Cardiac septum (tissue), 1 donor: ENCODE measurements at places on chromosomes 16 and 17. TPM values are rescaled to one million over a fixed set of nuclear protein-coding genes. Genes with fewer than 3 reads are reported as not detected.
A peak's percentile ranks its signal among the peaks of the same experiment; 100 is the strongest.

GRCh38 chr16:83863682-83864081 lies 35.2 kb upstream of the MLYCD start:
- DNase-seq, result no peak

DNA sequence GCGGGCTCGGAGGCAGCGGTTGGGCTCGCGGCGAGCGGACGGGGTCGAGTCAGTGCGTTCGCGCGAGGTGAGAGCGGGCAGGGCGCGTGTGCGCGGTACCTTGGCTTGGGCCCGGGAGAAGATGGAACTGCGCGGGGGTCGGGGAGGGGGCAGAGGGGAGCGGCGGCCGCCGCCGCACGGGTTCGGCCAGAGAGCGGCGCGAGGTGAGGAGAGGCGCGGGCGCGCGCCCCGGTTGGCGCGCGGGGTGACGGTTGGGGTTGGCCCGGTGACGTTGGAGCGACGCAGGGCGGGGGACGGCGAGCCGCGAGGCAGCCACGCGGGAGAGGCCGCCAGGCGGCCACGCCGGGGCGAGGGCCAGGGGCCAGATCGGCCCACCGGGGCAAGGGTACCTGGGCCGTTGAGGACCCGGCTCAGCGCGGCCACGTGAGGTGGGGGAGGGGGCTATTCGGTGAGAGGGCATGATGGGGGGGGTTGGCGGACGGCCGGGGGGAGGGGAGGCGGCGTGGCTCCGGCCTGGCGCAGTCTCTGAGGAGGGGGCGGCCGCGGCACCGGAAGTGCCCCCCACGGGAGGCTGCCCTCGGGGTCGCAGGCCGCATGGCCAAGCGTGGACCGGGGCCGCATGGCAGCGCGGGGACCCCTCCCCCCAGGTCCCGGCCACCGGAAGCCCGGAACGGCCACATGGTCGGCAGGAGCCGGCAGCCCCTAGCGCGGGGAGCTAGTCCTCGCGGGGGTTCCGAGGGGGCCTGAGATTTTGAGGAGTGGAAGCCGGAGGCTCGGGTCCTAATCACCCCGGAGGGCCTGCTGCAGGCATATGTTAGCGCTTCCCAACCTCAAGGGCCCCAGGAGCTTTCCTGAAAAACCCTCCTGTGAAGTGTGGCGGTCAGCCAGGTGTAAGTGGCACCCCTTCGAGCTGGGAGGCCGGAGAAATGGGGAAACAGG lies 527 bp downstream of the EIF5A start:
- peak; percentile 80 for DNase-seq

The KRTAP16-1 gene
- total RNA-seq, result not detected

DNA sequence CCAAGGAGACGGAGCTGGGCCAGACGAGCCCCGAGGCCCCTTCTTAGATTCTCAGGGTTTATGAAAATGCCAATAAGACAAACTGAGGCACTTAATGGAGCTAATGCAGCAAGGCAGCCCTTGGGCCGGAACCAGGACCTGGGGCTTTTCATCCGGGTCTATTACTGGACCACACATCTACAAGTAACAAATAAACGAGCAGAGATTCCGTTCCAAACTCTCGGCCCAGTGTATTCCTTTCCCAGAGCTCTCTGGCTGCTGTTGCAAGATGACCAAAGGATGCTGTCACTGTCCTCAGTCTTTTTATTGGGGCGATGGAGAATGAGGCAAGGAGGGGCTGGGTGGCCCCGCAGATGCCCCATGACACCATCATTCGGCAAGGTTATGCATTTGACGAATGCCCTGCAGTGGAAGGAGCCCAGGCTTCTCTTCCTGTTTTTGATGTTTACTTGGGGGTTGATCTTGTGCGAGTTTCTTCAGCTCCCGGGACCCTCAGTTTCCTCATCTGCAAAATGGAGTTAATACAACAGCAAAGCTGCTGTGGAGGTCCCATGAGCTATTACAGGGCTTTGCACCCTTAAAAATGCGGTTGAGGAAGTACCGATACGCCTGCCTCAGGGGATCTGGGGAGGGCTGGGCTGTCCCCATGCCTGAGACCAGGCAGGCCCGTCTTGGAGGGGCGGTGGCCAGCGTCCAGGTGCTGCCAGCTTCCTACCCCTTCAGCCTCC lies 1.1 kb upstream of the NTN1 start:
- no peak for DNase-seq

- no peak for DNase-seq
These were observed 30.4 kb downstream of the KIAA0513 start for GRCh38 chr16:85057948-85058347.

DNA sequence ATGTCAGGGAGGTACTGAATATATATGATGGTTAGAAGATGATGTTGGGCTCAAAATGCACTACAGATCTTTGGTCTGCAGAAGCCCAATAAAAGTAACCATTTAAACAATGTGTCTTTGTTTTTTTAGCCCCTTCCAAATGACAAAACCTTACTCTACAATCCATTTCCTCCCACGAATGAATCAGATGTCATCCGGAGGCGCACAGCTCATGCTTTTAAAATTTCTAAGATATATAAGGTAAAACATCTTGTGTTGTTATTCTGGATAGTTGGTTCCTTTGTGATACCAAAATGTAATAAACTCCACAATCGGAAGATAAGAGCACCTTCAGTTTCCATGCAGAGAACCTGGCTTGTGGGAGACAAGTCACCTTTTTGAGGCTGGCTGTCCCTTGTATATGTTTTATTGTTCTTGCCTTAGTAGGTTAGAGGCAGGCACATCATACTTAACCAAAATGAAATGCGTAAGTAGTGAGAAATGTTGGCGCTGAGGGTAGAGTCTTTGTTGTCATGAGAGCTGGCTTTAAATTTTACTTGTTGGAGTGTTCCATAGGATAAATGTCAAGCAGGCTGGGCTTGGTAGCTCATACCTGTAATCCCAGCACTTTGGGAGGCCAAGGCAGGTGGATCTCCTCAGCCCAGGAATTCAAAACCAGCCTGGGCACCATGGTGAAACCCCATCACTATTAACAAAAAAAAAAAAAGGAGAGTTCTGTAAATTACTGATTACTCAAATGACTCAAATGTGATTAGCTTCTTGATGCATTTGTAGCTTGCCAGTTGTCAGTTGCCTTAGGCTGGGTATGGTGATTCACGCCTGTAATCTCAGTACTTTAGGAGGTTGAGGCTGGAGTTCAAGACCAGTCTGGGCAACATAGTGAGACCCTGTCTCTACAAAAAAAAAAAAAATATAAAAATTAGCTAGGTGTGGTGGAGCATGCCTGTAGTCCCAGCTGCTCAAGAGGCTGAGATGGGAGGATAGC lies 19.7 kb upstream of the SNTB2 start:
- DNase-seq, result no peak

DNA sequence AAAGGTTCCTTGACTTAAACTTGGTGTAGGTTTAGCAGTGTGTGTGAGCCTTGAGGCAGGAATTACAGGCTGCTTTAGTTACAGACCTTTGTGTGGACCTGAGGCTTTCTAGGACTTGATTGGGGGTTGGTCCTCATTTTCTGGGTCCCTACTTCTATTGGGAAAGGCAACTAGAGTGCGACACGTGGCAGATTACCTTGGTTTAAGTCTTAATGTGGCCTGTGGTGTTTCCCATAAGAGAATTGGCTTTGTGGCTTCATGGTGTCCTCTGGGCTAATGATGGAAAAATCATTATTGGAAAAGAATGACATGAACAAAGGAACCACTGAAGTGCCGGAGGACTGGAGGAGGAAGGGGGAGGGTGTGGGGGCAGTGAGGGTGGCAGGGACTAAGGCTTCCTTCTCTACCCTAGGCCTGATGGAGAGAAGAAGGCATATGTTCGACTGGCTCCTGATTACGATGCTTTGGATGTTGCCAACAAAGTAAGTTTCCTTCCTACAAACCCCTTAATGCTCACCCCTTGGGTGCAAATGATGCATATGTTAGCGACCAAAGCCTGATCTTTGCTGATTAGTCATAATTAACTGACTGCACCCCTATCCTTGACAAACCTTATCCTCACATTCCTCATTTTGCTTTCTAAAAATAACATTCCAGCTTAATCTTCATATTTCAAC lies 2.7 kb downstream of the TLCD1 start:
- no peak for DNase-seq

- peak; percentile 90 for DNase-seq
These were observed at the start of the genes GPS1 and RFNG for GRCh38 chr17:82051776-82052637. Gene GPS1, plus strand, starts transcription at chr17:82051898. Its CDS starts 34 bp downstream, at chr17:82051932. Gene RFNG, minus strand, starts transcription at chr17:82051811. Its CDS starts 45 bp downstream, at chr17:82051766.

- no peak for DNase-seq
These were observed 72.6 kb upstream of the CACNG5 start for GRCh38 chr17:66762276-66762675.

The CLEC19A gene
- not detected for total RNA-seq

GRCh38 chr17:47741793-47742145 lies 8.7 kb downstream of the TBX21 start:
- DNase-seq, result no peak

DNA sequence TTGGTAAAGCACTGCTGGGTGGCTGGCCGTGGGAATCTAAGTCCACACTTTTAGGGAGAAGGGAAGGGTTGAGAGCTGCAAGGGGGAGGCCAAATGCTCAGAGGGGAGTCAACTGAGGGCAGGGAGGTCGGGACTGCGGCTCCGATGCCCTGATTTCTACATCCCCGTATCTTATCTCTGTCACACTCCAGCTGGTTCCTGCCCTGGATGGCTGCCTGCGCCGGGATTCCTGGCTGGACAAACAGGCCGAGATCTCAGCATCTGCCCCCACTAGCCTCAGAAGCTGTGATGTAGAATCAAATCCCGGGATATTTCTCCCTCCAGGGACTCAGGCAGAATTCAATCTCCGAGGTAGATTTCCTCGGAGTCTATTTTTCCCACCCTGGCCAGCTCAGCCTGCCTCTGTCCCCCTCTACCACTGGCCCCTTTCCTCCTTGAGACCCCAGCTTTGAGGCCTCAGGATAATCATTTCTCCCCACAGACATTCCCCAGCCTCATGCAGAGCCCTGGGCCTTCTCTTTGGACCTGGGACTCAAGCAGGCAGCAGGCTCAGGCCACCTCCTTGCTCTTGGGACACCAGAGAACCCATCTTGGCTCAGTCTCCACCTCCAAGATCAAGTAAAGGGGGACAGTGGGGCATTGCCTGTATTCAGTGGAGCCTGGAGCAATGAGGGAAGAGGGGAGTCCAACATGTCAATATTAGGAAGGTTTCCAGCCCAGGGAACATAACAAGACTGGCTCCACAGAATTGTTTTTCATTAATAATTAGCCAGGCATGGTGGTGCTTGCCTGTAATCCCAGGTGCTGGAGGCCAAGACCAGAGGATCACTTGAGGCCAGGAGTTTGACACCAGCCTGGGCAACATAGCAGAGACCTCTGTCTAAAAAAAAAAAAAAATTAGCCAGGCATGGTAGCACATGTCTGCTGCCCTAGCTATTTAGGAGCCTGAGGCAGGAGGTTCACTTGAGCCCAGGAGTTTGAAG lies 1.8 kb downstream of the SHBG start:
- no peak for DNase-seq

The ZNF18 gene
- 4.3 TPM for total RNA-seq

DNA sequence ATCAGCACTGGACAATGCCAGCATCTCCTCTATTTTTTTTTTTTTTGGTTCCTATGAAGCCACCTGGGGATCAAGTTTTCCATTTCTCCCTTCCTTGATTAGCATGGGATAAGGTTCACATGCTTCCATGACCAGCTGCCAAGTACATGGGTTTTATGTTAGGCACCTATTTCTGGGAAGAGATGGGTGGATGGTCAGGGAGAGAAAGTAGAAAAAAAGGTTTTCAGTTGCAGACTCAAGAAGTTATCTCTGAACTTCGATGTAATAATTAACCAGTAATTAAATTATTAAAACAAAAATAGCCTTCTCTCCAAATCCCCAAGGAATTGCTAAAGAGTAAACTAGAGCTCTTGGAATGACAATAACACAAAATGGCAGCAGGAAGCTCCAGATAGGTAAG lies 164.9 kb upstream of the MAF start:
- DNase-seq, result no peak

GRCh38 chr17:68462381-68463210 lies 5.3 kb upstream of the WIPI1 start:
- no peak for DNase-seq

DNA sequence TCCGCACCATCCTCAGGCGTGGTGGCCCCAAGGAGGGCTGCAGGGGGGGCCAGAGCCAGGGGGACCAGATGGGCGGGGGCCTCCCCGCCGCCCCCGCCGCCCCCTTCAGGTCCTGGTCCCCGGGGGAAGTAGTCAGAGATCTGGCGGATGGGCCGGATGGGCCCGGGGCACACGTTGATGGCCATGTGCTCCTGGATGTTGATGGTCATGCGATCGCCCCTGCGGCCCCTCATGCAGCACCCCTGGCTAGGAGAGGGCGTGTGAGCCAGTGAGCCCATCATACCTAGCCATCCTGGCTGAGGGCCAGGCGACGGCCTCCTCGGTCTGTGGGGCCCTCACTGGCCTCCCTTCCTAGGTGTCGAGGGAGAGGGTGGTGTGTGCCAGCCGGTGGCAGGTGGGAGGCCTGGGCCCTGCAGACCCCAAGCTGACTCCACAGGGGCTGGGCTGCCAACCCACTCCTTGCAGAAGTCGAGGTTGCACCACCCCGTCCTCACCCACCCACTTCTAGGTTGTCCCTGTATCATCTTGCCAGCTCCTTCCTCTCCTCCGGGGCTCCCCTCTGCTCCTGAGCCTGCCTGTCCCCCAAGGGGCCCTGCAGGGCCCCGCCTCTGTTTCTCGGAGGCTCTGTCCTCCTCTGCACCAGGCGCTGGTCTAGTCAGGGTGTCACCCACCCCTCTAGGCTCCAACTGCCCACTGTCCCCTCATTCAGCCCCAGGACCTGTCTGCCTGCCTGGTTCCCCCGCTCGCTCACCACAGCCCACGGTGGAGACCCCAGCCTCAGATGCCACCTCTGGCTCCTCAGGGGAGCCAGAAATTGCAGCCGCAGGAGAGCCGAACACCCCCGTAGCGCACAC lies 610 bp downstream of the DOC2A start:
- DNase-seq, result no peak

DNA sequence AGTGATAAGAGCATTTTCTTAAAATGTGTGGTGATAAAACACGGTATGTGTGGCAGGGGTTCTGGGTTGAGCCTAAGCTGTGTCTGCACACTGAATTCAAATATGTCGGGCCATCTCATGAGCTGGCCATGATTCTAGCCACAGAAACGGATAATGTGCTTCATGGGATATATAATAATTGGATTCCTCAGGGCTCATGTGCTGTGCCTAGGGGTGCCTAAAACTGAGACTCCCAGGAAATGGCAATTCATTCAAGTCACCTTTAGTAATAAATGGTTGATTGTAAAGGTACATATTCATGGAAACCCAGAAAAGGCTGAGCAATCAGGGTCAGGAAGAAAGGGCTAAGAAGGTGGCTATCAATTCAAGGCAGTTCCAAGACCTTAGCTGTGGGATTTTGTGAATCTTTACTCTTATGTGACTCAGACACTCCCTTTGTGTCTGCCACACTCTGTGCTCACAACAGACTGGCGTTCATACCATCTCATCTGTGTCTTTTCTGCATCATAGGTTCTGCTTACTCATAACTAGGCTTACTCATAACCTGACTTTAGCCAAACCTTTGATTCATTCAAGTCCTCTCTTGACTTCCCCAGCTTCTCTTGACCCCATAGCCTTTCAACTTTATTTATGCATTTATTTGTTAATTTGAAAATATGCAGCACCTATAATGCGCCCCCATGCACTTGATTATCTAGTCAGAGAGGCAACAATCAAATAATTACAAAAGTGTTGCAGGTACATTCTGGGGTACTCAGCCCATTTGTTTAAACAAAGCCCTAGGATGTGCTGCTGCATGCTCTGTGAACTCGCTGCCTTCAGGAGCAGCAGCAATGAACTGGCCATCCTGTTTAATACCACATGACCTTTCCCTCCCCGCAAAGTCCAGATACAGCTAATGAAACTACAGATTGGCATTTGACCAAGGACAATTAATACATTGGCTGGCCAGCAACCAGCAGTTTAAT lies 28.4 kb upstream of the MED13 start:
- no peak for DNase-seq

GRCh38 chr16:2985462-2985861 lies 5.2 kb upstream of the PKMYT1 start:
- DNase-seq, result no peak

GRCh38 chr17:48830840-48831548 lies at the start of gene CALCOCO2:
Gene CALCOCO2, plus strand, starts transcription at chr17:48831035. Its CDS starts 10,673 bp downstream, at chr17:48841708.
- DNase-seq, result peak; percentile 98
